Fibroblast of skin of scalp (primary cell): ENCODE measurements at places on chromosomes 5 and 9.

- no peak for DNase-seq
These were observed 183.6 kb downstream of the EFNA5 start for GRCh38 chr5:107487056-107487542.

- DNase-seq = no peak
These were observed 9.6 kb upstream of the CCDC171 start for GRCh38 chr9:15543047-15543813.

DNA sequence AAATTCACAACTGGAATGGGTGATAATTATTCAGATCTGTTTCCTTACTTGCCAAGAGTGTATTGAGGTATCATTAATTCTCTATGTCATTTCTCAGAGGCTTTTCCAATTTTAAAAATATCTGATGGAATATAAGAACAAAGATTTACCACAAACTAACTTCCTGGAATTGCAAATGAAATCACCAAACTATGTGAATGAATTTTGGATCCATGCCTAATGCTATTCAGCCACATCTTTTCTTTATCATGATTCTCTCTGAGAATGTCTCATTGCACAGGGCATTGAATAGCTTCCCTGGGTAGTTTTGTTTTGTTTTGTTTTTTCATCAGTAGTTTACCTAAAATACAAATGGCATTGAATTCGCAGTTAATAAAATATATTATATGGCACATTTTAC lies 146.9 kb upstream of the FBN2 start:
- peak; percentile 79 for DNase-seq

DNA sequence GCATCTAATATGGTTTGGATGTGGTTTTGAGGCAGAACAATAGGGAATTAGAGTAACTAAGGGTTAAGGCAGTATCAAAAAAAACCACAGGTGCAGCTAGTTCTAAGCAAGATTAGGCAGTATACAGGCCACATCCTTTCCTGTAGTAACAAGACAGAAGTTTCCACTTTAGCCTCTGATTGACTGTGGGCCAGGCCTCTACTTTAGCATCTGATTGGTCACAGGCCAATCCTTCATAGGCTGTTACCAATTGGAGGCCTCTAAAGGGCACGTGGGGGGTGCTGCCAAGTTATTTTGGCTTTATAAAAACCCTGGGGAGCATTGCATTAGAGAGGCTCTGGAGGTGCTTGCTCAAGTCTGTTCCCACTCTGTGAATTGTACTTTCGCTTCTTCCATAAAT lies 144.1 kb upstream of the ST8SIA4 start:
- DNase-seq = no peak

DNA sequence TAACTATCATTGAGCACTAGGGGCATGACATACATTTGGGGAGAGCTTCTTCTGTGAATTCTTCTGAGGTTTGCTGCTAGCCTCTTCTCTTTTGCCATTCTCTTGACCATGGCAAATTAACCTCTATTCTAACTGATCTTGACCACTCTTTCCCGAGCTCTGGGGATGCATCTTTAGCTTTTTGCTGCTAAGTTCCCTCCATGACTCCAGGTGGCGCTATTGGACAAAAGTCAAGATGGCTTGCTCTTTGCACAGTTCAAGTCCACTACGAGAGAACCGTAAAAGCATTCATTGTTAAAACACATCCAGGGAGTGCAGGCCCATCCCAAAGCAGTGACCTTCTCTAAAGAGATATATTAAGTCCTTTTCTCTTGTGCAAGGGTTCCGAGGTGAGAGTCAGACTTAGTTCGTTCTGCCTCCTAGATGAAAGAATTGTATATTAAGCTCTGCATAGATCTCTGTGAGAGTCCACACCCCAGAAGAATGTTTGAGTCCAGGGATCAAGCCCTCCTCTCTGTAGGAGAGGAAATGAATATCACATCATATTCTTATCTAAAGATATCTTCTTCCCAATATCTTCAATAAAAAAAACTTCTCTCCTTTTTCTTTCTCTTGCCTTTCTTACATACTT lies 1152.9 kb upstream of the CDH6 start:
- DNase-seq = peak; percentile 47

DNA sequence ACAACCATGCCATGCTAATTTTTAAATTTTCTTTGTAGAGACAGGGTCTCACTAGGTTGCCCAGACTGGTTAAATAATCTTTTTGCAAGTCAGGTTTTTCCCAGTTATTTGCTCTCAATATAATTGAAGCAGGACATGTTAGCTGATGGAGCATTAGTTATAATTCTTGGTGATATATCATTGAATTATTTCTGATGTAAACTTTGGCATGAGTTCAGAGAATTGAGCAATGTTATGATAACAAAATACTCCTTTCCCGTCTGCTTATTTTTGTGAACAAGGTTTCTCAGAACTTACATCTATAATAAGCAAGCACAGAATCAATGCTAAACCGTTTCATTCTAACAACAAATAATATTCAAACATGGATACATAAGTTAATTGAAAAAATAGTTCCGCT lies 37.8 kb downstream of the BHMT start:
- peak; percentile 38 for DNase-seq

DNA sequence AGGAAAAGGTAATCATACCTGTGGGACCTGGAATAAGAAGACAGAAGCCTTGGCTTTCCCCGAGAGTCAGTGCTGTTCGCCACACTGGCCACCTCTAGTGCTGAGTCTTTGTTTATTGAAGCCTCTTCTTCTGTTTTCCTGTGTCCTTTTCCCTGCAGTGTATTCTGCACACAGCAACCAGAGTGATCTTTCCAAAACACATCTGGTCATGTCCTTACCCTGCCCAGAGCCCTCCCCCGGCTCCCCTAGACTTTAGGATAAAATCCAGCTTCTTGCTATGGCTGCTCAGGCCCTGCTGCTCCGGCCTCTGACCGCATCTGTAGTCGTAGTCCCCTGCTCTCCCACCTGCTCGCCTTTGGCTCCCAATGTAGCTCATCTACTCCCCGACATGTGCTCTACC lies 28.3 kb downstream of the GALNT10 start:
- no peak for DNase-seq

- DNase-seq = no peak
These were observed 27.2 kb downstream of the ENC1 start for GRCh38 chr5:74613283-74613682.

GRCh38 chr5:10578293-10578665 lies 14.4 kb downstream of the ANKRD33B start:
- no peak for DNase-seq

DNA sequence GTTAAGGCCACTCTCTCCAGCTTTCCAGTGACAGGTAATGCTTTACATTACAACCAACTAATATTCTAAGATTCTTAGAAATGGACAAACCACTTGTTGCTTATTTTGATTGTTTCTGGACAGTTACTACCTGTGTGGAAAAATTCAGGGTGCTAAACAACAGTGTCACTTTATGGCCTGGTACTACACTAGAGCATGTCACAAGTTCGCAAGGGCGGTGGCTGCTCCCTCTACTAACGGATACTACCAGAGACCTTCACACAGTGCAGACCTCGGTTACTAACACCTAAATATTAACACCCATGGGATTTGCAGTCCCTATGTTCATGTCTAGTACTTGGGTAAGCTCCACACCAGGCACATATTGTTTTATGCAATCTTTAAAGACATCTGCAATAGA lies 13.4 kb downstream of the HMGXB3 start:
- no peak for DNase-seq

DNA sequence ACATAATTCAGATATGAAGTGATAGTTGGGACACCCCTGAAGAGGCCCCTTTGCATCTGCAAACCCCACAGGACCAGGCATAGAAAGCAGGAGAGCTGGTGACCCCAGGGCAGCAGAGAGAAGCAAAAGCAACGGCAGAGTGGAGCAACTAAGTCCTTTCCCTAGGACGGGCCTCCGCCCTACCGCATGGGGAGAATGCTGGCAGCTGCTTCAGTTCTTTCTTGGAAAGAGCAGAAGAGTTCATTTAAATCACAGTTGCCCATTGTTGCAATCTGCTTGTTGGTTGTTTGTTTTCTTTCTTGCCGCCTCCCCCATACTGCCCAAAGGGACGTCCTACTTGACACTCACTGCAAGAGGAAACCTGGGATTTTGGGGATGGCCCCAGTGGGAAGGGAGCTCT lies 126.2 kb downstream of the ADAMTS16 start:
- no peak for DNase-seq

- DNase-seq = peak; percentile 58
These were observed 181.7 kb upstream of the TLX3 start for GRCh38 chr5:171127314-171127713.

- DNase-seq = no peak
These were observed 435.4 kb downstream of the ZSWIM6 start for GRCh38 chr5:61767231-61768080.

GRCh38 chr5:54628050-54628449 lies 110.5 kb downstream of the SNX18 start:
- no peak for DNase-seq

DNA sequence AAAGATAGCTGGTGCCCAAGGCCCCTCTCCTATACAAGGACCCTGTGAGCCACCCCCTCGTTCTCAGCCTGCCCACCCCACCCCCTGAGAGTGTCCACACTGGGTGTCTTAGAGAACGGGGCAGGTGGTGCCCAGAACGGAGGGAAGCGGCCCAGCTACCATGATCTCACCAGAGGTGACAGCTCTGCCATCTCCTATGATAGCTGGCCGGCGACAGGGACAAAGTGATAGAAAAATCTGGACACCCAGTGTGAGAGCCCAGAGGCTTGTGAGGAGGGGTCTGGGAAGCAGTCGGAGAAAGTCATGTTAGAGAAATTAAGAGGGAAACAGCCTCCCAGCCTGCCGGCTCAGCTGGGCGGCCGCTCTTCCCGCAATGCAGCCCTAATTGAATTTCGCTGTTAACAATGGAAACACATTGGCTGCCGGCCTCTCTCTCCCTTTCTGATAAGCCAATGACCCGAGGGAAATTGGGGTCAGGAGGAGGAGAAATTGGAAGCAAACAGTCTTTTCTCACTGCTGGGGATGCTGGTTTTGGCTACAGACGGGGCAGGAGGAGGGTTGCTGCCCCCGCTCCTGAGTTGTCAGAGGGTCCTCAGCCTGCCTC lies 32.3 kb downstream of the HK3 start:
- DNase-seq = no peak

DNA sequence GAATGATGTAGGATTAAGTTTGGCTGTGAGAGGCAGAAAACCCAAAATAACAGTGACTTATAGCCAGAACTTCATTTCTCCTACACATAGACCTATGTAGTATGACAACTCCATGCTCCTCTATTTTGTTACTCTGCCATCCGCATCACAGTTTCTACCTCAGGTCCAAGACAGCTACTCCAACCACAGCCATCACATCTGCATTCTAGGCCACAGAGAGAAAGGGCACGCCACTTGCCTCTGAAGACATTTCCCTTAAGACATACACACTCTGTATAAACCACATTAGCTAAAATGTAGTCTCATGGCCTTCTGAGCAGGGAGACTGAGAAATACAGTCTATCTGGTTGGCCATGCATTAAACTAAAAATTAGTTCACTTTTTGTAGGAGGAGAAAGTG lies 10.0 kb downstream of the SPINK4 start:
- no peak for DNase-seq

DNA sequence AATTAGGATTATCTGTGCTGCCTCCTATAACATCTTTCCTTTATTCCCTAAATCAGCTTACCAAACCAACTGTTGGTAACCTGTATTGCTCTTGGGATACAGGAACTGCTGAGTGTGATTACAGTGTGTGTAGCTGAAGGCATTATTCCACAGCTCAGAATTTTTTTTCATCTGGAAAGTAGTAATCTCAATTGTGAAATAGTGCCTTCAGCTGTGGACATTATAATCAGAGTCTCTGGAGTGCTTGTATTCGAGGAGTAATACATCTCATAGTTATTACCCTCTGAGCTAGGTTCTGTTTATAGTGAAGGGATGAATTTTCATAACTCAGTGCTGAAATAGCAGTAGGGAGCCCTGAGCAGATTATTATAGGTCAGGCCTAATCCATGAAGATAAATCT lies 199.5 kb downstream of the MAST4 start:
- no peak for DNase-seq

DNA sequence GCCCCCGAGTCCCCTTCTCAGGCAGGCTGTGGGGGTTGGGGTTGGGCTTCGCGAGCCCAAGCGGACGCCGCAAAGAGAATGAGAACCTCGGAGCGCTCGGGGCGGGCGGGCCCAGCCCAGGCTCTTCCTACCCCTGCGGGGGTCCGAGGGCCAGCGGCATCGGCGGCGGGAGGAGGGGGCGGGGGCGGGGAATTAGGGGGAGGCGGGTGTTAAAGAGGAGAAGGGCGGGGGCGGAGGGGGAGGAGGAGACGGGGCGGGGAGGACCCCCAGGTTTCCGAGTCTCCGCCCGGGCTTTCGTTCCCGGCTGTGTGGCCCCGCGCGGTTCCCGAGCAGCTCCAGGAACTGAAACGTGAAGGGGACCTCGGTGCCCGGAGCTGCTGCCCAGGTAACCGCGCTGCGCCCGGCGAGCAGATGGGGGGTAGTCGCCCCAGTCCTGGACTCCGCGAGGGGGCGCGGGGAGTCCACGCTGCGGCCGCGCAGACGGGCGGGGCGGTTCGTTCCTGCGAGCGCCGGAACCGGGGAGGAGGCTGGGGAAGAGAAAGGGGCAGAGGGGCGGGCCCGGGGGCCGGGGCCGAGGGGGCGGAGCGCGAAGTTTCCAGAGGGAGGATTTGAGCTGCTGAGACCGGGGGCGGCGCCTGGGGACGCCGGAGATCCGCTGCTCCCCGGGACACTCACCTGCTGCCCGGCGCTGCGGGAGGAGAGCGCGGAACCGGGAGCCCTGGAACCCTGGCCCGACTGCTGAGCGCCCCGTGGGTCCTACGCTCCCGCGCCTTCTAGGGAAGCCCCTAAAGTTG lies 38.4 kb upstream of the PLEKHG4B start:
- peak; percentile 47 for DNase-seq

DNA sequence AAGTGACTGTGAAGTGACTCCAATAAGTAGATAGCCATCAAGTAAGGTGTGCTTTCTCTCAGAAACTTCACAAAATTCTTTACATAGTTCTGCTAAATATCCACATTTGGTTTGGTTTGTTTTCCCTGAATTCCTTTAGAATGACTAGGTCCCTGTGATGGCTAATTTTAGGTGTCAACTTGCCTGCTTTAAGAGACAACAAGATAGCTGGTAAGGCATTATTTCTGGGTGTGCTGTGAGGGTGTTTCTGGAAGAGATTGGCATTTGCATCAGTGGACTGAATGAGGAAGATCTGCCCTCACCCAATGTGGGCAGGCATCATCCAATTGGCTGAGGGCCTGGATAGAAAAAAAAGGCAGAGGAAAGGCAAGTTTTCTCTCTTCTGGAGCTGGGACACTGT lies 8.3 kb upstream of the PTBP3 start:
- DNase-seq = peak; percentile 76

- DNase-seq = no peak
These were observed 370.7 kb downstream of the ZSWIM6 start for GRCh38 chr5:61702784-61703183.

DNA sequence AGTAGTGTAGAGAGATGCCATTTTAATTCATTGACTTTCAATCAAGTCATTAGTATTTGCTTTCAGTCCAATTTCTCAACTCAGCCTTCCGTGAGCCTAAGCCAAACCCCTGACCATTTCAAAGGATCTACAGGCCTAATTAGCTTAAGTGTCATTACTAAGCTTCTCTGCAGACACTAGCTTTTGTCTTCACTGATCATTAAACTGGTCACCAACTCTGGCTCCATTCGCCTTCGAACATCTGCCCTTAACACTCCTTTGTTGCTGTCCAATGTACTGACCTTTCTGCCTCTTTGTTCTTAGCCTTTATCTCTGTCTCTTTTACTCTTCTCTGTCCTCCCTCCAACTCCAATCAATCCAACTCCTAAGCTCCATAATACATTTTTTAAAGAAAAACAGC lies 299.3 kb downstream of the DIRAS2 start:
- peak; percentile 52 for DNase-seq

- DNase-seq = no peak
These were observed 258.5 kb upstream of the ADRA1B start for GRCh38 chr5:159657771-159658170.
